ENCODE measurements at places on chromosomes 1 and 21. TPM values are rescaled to one million over a fixed set of nuclear protein-coding genes. Genes with fewer than 3 reads are reported as not detected.

DNA sequence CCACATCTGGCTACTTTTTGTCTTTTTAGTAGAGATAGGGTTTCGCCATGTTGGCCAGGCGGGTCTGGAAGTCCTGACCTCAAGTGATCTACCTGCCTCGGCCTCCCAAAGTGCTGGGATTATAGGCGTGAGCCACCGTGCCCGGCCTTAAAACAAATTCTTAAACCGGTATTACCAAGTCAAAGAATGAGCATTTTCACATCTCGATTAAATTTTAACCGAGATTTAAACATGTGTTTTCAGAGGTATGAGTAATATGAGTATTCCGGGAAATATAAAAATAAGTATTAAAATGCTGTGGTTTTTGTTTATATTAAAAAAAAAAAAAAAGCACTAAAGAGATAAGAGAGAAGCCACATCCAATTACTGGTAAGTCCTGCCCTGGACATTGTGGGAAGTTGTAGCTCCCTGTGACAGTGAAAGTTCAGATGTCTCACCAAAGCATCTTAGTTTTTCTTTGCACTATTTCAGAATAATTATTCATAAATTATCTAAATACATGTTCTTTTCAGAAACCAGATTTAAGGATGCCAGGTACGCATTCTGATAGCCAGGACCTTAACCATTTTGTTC is 24.9 kb downstream of the ZNF281 start:
- DNase-seq: no peak

- DNase-seq: no peak
These were observed 34.3 kb downstream of the SLC35D1 start for GRCh38 chr1:67019600-67020136.

DNA sequence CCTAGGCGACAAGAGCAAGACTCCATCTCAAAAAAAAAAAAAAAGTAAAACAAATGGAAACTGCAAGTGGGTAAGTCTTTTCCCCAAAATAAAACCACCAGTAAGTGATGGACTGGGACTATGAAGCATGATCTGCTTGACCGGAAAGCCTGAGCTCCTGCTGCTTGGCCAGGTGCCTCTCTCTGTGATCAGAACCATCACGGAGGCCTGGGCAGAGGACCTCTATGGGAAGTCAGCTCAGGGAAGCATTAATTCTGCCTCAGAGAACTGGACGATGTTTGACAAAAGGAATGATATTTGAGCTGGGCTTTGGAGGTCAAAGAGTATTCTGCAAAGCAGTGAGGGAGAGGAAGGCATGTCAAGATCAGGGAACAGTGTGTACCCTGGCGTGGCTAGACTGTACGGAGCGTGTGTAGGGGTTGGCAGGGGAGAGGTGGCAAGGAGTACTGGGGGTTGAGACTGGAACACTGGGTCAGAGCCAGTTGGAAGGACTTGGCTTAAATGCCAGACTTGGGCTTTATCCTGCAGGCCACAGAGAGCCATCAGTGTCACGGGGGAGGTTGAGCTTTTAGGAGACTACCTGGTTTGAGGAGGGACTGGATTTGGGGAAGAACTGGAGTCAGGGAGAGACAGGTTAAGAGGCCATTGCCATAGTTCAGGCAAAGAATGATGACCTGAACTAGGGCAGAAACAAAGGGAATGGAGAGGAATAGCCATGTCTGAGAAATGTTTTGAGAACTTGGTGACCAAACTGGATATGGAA is 16.4 kb downstream of the ATP1A2 start:
- DNase-seq: no peak

DNA sequence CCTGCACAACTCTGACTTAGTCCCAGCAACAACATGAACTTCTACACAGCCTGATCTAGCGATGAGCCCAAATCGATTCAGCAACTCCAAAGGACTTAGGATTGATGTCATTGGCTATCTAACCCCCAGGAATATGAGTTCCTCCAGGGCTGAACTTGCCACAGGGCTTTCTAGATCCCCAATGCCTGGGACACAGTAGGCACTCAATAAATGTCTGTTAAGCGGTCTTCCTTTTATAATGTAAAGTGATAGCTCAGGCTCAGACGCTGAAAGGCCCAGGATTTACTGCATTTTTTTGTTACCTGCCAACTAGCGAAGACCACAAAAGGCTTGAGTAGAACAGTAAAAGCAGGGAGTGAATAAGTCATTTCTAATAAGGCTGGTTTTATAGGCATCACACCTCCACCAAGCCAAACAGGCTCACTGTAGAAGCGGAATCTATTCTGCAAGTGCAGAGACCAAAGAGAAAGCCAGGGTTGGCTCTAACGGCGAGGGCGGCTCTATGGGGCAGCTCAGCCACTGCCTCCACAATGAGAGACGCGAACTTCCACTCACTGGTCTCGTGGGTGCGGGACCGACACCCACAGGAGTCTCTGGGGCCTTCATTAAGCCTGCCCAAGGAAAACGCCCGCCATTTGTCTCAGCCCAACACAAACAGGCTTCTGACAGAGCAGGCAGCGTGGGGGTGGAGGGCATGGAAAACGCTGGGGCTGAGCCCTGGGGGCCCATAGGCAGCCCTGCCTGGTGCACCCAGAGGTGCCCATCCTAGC is 52.0 kb downstream of the HLCS start:
- no peak for DNase-seq

DNA sequence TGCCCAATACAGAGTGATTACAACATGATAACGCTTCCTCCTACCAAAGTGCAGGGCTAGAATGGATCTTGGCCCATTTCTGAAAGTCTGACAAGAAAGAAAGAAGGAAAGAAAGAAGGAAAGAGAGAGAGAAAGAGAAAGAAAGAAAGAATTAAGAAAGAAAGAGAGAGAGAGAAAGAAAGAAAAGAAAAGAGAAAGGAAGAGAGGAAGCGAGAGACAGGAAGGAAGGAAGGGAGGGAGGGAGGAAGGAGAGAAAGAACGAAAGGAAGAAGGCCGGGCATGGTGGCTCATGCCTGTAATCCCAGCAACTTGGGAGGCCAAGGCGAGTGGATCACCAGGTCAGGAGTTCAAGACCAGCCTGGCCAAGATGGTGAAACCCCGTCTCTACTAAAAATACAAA is 44.1 kb upstream of the PPM1J start:
- DNase-seq: no peak

DNA sequence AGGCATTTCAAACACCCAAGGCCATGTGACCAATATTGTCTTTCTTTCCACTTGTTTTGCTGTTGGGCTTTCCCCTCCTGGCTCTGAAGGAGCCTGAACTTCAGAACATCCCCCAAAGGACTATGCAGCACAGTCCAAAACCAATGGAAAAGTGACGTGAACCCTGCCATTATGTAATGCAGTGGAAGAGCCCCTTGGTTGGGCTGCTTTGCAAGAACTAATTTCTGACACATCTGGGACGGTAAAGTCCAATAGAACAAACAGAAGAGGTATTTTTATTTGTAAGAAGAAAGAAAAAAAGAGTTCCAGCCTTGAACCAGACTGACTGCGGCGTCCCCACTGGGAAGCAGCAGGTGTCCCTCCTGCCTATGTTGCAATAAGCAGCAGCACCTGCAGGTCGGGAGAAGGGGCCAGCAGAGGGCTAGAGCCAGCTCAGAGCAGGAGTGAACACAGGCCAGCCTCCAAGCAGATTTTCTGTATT is 116.7 kb downstream of the CDC7 start:
- no peak for DNase-seq

DNA sequence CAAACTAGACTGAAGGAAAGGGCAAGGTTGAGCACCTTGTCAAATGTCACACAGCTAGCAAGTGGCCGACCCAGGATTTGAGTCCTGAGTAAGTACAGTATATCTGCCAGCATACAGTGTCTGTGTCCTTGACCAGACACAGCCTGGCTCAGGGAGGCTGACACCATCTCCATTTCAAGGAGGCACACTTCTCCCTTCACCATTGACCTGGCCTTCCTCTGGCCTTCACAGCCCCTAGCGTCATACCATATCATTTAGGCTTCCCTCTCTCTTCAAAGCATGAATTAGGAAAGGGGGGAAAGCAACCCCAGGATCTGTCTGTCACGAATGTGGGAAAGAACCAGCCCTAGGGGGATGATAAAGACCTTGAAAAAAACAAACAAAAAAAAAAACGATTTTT is 155.6 kb downstream of the PLPP3 start:
- no peak for DNase-seq

GRCh38 chr1:17564458-17565393 is 25.2 kb downstream of the ARHGEF10L start:
- no peak for DNase-seq

GRCh38 chr1:173205146-173206051 is 1.7 kb downstream of the TNFSF4 start:
- no peak for DNase-seq

DNA sequence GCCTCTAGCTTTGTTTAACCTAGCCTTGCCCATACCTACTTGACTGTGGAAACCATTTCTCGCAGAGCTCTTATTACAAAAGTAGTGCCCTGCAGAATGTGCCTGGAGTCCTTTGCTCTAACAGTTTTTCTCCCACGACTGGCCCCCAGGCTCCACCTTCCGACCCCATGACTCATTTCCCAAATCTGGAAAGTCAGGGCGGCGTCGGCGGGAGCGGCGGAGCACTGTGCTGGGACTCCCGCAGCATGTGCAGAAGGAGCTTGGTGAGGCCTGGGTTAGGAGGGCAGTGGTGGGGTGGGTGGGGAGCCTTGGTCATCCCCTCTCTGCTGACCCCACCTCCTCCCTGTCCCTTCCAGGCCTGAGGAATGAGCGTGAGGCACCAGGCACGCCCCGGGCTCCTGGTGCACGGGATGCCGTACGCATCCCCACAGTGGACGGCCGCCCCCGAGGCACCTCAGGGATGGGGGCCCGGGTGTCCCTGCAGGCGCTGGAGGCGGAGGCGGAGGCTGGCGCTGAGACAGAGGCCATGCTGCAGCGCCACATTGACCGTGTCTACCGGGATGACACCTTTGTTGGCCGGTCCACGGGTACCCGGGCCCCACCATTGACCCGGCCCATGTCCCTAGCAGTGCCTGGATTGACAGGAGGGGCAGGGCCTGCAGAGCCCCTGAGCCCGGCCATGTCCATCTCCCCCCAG is 47.5 kb downstream of the YARS1 start:
- DNase-seq: no peak

GRCh38 chr1:172414331-172414730 is 6.2 kb upstream of the C1orf105 start:
- no peak for DNase-seq

DNA sequence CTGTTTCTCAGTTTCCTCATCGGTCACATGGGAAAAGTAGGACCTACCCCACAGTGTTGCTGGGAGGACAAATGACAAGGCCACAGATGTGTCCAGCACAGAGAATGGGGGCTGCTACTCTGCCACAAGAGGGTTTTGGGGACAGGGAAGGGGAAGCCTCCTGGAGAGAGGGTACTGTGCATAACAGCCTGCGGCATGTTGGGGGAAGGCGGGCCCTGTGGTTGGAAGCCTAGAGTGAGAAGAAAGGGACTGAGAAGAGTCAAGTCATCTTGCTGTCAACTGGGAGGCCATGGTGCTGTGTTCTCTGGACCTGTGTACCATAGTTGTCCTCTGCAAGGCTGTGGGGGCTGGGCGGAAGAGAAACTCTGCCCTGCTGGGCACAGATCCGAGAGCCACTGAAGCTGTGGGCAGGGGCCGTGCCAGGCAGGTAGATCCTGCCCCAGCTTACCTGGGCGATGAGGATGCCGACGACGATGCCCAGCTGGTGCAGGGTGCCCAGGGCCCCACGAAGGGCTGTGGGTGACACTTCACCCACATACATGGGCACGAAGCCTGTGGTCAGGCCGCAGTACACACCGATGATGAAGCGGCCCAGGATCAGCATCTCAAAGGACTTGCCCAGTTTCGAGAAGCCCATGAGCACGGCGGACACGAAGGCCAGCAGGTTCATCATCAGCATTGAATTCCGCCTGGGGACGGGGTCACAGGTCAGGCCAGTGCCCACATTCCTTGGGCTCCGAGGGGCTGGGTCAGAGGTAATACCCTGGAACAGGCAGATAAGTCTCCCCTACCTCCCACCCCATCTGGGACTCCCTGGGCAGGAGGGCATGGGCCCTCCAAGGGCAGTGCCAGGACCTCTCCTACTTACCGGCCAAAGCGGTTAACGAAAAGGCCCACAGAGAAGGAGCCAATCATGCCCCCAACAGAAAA is 28.2 kb downstream of the SLC2A1 start:
- DNase-seq: no peak

DNA sequence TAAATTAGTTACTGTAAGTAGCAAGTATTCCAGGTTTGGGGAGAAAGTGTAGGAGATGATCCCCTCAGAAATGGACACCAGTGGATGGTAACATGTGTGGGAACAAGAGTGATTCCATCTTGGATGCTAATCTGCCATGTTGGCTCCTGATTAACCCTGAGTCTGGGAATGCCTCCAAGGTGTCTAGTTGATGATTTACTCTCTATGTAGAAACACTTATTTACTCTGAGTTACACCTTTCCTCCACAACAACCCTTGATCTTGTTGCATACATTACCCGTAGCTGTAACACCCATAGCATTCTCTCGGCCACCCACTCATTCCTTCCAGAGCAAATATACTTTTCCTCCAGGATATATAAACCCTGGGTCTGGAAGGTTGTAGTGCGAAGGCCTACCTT is 315.9 kb upstream of the GREM2 start:
- no peak for DNase-seq

DNA sequence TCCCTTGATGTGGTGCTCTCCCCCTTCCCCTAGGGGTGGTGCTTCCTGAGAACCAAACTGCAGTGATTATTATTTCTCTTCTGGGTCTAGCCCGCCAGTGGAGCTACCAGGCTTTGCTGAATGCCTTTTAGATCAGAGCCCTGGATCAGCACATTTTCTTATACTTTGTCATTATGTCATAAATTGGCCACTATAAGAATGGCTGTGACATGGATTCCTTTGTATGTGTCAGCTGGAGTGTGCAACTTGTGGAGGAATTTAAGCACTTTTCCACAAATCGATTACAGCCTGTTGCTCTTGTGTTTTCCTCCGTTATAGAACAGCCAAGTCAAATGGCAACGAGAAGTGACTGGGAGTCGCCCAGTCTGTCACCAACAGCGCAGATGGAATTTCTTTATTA is 273.3 kb downstream of the DUSP10 start:
- DNase-seq: no peak

- DNase-seq: no peak
These were observed 3.9 kb upstream of the IFI44 start for GRCh38 chr1:78645723-78646122.

DNA sequence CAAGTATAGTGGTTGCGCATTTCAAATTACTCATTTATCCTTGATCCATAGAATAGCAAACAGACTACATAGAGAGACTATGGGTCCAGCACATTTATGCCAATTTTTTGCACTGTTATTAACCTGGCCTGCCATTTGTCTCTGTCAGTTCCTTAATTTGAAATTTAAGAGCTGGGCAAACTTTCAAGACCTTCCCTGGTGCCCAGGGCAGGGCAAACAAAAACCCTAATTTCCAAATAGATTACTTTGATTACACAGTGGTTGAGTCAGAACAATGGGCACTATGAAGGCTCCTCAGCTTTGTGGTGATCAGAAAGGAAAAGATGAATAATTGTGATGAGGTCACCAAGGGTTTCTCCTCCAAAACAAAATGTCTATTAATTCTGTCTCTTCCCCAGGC is 80.6 kb downstream of the TNFSF18 start:
- DNase-seq: no peak

- no peak for DNase-seq
These were observed 188.9 kb upstream of the EDN2 start for GRCh38 chr1:41673378-41673777.

- no peak for DNase-seq
These were observed 17.5 kb downstream of the ZBTB18 start for GRCh38 chr1:244068567-244068966.

Gene NBPF6
- not detected for total RNA-seq

Gene BRDT
- total RNA-seq: not detected

Gene INAVA
- total RNA-seq: 115 TPM

Gene BSDC1
- 111 TPM for total RNA-seq

Gene MAP10
- total RNA-seq: 0.60 TPM

Gene NPHS2
- not detected for total RNA-seq

Gene SLC45A1
- total RNA-seq: 0.97 TPM

Gene BMP8A
- not detected for total RNA-seq

Gene PSMD4
- 117 TPM for total RNA-seq

All from suprapubic skin (tissue), 4 donors.